ENCODE measurements at places on chromosomes 5 and 9. TPM values are rescaled to one million over a fixed set of nuclear protein-coding genes. Genes with fewer than 3 reads are reported as not detected.

SCGB3A2 gene
- not detected for total RNA-seq

GPX8 gene
- 26.7 TPM for total RNA-seq

SH3TC2 gene
- total RNA-seq, result 92.1 TPM

SLC36A2 gene
- 13.4 TPM for total RNA-seq

LHX3 gene
- total RNA-seq, result not detected

SEMA5A gene
- total RNA-seq, result 36.3 TPM

PIP5K1B gene
- 2.7 TPM for total RNA-seq

MARCOL gene
- not detected for total RNA-seq

PCDHGA11 gene
- 8.6 TPM for total RNA-seq

SUSD1 gene
- total RNA-seq, result 15.3 TPM

ABLIM3 gene
- total RNA-seq, result 51.3 TPM

LAMC3 gene
- total RNA-seq, result 0.21 TPM

LCP2 gene
- 41.9 TPM for total RNA-seq

TGFBI gene
- 190 TPM for total RNA-seq

SHC3 gene
- total RNA-seq, result 3.9 TPM

WDR38 gene
- not detected for total RNA-seq

CDH6 gene
- total RNA-seq, result 14.0 TPM

TAF11L12 gene
- not detected for total RNA-seq

SLC26A2 gene
- total RNA-seq, result 10.2 TPM

ZER1 gene
- 45.8 TPM for total RNA-seq

Data from tibial nerve (tissue), 4 donors.